ENCODE measurements at places on chromosomes 4 and X.
A peak's percentile ranks its signal among the peaks of the same experiment; 100 is the strongest.

DNA sequence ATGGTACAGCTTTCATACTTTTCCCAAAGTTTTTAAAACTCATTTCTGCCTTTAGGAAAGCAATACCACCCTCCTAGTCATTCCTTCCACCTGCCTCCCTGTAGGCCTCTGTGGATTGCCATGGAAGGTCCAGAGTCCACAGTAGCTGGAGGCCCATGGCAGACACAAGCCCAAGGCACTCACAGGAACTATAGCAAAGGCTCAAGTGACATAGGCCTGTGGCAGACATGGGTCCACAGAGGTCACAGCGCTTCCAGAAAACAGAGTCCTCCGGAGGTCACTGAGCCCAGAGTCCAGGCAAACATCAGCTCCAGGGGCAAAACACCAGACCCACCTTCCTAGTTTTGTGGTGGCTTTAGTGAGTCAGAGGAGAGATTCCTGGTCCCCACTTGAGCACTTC lies 147.6 kb upstream of the ATP6AP2 start:
- DNase-seq: no peak

- DNase-seq: no peak
Observed at GRCh38 chr4:47674144-47674543, 163.7 kb downstream of the CORIN start.

- DNase-seq: no peak
Observed at GRCh38 chr4:64385220-64385619, 24.0 kb downstream of the TECRL start.

GRCh38 chr4:6231663-6232165 lies 31.4 kb upstream of the JAKMIP1 start:
- DNase-seq: no peak

GRCh38 chrX:154486052-154486395 lies 391 bp downstream of the UBL4A start:
- DNase-seq: no peak

DNA sequence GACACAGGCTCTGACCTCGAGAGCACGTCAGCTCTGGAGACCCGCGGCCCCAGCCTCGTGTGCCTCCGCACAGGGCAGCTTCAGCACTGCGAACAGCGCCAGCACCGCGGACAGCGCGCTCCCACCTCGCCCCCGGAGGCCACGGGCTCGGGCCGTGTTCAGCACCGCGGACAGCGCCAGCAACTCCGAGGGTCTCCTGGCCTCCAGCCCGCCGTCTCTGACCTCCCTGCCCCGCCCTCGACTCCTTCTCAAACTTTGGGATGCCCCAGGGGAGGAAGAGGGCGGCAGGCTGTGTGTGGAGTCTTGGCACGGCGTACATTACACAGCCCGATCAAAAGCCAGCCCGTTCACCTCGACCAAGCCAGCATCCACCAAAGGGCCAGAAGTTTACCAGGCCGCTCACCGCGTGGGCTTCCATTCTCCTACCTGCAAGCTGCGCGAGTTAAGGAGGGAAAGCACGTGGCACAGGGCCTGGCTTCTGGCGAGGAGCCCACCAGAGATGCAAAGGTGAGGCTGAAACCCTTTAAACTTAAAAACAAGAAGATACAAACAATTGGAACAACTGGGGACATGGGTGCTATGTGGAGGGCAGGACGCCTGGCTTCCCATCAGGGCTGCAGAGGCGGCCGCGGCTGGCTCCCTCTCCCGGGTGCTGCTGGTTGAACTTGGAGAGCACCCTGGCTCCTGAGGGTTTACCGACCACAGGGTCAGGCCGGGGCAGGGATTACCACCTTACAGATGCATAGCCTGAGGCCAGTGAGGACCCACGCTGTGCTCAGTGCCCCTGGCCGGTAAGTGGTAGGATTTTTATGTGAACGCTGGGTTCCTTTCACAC lies 4.5 kb upstream of the NKX1-1 start:
- no peak for DNase-seq

DNA sequence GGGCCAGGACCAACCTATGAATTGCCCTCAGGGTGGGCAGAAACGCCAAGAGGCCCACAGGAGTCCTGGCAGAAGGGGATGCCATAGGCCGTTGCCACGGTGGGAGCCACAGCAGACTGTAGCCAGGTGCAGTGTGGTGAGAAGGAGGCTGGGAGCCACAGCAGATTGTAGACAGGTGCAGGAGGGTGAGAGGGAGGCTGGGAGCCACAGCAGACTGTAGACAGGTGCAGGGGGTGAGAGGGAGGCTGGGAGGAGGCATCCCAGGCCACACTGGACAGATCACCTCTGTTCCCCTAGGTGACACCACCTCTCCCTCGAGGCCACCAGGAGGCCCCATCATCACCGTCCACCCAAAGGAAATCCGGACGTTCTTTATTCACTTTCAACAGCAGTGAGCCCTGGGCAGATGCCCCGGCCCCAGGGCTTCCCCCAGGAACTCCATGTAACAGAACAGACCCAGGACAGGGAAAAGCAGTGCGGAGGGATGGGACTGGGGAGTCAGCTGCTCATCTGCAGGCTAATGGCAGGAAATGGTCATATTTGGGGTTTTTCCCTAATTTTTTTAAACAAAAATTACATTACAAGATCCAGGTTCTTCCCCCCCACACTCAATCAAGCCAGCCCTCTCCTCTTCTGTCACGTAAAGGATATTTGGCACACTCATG lies 19.5 kb upstream of the MRFAP1 start:
- no peak for DNase-seq

GRCh38 chrX:125203365-125203736 lies 116.3 kb upstream of the TEX13C start:
- DNase-seq: peak; percentile 67

GRCh38 chr4:183395395-183395794 lies 49.0 kb upstream of the CDKN2AIP start:
- no peak for DNase-seq

DNA sequence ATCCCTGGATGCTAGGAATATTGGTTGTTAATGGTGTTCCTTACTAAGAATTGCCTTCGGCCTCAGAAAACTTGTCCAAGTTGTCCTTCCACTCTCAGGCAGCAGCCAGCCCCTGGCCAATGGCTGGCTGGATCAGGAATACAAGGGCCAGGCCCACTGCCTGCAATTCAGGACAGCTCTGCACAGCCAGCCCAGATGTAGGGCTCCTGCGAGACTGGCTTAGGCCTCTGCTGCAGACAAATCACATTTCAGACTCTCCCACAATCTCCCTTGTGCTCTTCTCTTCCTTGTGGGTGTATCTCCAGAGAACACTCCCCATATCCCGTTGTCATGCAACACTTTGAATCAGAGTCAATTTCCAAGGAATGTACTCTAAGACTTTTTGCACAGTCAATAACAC lies 747.6 kb upstream of the FTHL17 start:
- no peak for DNase-seq

DNA sequence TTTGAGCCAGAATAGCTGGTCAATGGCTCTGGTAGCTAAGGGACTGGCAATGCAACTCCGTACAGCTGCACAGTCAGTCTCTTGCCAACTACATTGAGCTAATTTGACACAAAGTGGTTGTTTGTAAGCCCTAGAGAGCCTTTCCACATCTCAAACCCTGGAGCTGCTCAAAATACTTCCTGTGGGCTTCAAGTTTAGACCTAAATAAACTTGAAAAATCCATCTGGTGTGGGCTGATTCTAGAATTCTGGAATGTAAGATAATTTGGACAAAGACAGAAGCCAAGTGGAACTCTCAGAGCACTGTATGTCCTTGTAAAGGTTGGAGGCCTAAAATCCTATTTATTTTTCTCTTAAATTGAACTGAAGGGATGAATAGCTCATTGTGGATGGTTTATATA lies 380.8 kb downstream of the SPRY1 start:
- DNase-seq: no peak

DNA sequence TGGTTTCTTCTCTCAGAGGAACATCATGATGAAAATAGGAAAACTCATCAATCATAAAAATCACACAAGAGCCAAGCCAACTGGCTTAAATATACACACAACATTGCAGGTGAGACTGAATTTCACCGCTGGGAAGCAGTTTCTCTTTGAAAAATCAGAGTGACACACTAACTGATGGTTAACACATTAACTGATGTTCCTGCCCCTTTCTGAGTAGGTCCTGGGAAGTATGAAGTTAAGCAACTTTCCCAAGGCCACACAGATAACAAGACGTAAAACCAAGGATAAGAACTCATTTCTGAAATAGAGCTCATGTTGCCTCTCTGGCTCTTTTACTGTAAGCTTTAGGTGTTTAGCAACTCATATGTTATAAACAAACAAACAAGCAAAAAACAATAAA lies 813.7 kb upstream of the HS3ST1 start:
- no peak for DNase-seq

DNA sequence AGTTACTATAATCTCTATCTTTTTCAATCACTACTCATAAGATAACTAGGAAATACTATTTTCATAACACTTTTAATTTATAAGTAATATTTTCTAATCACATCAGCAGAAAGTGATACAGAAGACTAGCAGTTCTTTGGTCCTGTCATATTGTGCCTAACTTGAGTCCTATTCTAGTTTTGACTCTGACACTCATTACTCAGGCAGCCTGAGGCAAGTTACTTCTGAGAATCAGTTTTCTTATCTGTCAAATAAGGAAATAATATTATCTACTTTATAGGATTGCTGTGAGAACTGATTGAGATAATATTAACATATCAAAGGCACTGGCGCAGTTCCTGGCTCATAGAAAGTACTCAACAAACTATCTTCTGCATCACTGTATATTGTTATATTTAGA lies 17.8 kb downstream of the PITX2 start:
- no peak for DNase-seq

DNA sequence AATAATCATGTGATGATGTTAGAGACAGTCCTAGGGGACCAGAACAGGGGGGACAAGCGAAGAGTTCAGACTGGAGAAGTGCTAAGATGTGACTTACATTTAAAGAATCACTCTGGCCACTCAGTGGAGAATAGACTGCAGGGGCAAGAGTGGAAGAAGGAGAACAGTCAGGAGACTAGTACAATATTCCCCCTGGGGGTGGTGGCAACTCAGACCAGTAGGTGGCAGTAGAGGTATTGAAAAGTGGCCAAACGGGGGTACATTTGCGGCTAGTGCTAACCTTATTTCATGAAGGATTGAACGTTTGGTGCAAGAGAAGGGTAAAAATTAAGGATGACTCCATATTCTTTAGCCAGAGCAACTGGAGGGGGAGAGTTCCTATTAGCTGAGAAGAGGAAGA lies 2.7 kb upstream of the BMX start:
- no peak for DNase-seq

DNA sequence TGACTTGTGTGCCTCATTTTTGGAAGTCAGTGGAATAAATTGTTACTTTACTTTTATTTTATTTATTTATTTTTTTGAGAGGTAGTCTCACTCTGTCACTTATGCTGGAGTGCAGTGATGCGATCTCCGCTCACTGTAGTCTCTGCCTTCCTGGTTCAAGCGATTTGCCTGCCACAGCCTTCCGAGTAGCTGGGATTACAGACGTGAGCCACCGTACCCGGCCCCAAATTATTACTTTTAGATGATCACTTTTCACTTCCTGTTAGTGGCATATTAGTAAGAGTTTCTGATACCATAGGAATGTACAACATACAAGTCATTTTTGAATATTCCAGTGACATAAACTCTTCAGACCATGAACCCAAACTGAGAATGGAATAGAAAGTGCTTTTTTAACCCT lies 611.0 kb upstream of the MAGEB2 start:
- DNase-seq: no peak

GRCh38 chrX:120205816-120206753 lies 44.5 kb upstream of the ZBTB33 start:
- DNase-seq: no peak

DNA sequence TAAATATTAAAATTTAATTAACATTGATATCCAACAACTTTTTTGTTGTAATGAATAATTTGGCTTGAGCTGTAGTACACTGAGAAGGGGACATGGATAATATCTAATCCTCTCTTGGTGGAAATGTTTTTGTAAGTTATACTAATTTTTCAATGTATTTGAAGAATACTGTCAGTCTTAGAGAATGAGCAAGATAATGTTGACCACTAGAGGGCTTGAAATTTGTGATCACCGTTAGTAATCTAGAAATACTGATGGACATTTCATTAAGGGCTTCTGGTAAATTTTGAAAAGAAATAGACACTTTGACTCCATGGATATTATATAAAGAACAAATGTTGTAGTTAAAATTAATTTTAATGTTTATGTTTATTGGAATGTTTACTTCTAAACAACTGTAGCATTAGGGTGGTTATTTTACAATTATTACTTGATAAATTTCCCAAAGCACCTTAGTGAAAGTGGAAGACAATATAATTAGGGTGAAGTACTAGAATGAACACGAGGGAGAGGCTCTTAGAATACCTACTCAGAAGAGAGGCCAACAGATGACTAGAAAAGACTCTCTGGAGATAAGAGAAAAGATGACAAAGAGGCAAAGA lies 20.0 kb upstream of the CAMK2D start:
- DNase-seq: no peak

DNA sequence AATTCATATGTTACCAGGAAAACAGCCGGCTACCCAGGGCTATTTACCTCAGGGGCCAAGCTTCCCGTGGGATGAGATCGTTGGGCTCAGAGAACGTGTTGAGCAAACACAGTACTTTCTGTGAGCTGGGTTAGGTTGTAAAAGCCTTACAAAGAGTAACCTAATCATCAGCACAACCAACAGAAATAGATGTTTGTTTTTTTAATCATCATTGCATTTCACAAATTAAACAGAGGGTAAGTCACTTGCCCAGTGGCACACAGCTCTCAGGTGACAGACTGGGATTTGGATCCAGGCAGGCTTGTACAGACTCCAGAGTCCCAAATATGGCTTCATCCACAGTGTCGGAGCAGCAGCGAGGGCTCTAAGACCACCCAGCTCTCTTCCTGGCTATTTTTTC lies 20.1 kb downstream of the SPON2 start:
- DNase-seq: no peak

GRCh38 chrX:137848266-137848905 lies 282.5 kb downstream of the ZIC3 start:
- DNase-seq: no peak

GRCh38 chr4:128832243-128832625 lies 22.7 kb downstream of the JADE1 start:
- no peak for DNase-seq

- DNase-seq: no peak
Observed at GRCh38 chr4:113945906-113946305, 33.5 kb downstream of the ARSJ start.

DNA sequence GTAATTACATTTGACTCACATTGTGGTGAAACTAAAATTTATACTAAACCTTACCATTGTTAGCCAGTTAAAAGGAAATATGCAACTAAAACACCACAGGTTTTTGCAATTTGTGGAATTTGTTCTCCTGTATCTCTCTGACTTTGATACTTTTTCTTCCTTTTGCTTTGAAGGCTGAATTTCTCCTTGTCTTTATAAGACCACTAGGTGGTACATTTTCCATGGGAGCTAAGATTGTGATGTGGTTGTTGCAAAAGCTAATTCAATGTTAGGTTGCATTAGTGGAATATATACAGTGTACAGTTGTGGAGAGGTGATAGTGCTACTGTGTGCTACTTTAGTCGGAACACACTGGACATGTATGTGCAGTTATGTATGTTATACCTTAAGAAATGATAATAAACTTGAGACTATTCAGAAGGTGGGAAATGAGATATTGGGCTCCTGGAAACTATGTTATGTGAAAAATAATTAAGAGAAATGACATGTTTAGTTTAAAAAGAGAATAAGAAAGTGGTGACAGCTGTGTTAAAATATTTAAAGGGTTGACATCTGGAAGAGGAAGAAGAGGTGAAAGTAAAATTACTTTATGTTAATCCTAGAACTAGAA lies 70.3 kb downstream of the ARL9 start:
- no peak for DNase-seq

- DNase-seq: no peak
Observed at GRCh38 chrX:112769034-112769433, 71.6 kb downstream of the AMOT start.

- peak; percentile 7 for DNase-seq
Observed at GRCh38 chrX:137051978-137052642, 18.3 kb upstream of the GPR101 start.
